ENCODE measurements at places on chromosomes 4 and X.

GRCh38 chrX:117835034-117835433, 281.6 kb downstream of the KLHL13 start:
- DNase-seq = no peak

GRCh38 chr4:142909908-142910307, 63.8 kb upstream of the INPP4B start:
- no peak for DNase-seq

- no peak for DNase-seq
These were observed 20.3 kb downstream of the P2RY8 start for GRCh38 chrX:1516596-1517104.

GRCh38 chrX:10508891-10509290, 111.5 kb downstream of the MID1 start:
- no peak for DNase-seq

- DNase-seq = no peak
These were observed 10.3 kb downstream of the CYP4V2 start for GRCh38 chr4:186201535-186202230.

GRCh38 chrX:56228914-56229313, 3.2 kb upstream of the KLF8 start:
- DNase-seq = peak; percentile 4

DNA sequence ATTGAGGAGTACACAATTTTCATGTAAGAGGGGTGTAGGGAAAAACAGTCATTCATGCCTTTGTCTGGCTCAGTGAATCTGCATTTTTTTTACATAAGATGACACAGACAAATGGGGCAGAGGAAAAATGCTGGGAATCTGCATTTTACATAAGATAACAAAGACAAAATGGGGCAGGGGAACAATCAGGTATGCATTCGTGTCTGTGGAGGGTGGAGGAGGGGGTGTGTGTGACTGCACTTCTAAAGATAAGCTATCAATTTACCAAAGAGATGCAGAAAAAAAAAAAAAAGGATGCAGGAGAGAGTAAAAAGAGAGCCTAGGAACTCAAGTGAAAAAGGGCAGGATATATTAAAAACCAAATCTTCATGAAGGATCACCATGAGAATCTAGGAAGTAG, 637.4 kb downstream of the ZNF674 start:
- DNase-seq = no peak

DNA sequence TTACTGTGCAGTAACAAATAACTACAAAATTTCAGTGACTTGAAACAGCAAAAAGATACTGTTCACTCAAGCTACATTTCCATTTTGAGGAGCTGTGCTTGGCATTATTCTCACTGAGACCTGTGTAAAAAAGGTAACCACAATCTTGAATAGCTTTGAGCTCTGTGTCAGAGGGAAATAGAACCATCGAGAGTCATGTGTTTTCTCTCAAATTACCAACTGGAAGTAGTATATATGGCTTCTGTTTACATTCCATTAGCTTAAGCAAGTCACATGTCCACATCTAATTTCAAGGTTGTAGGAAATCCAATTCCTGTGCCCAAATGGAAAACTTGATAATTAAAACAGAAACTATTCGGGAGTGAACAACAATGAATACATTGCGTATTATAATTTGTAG, 82.9 kb upstream of the BANK1 start:
- DNase-seq = no peak

- no peak for DNase-seq
These were observed 336.9 kb upstream of the NR3C2 start for GRCh38 chr4:148778980-148779675.

- DNase-seq = no peak
These were observed 218.7 kb upstream of the HS3ST1 start for GRCh38 chr4:11647433-11647832.

DNA sequence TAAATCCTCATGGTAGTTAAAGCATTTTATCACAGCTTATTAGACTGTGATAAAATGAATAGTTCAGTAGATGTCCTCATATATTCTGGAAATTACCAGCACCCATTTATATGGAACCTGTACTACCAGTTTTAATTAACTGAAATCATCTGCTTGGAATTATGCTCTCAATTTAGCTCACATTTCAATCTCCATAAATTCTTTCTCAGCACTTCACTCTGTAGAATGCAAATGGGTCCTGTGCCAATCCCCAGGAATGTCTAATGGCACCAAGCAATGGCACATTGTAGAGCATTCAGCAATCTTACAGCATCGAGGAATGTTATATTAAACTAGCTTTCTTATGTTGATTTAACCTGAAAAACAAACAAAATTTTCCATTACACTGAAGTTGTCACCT, 355.1 kb downstream of the PDHA2 start:
- no peak for DNase-seq

DNA sequence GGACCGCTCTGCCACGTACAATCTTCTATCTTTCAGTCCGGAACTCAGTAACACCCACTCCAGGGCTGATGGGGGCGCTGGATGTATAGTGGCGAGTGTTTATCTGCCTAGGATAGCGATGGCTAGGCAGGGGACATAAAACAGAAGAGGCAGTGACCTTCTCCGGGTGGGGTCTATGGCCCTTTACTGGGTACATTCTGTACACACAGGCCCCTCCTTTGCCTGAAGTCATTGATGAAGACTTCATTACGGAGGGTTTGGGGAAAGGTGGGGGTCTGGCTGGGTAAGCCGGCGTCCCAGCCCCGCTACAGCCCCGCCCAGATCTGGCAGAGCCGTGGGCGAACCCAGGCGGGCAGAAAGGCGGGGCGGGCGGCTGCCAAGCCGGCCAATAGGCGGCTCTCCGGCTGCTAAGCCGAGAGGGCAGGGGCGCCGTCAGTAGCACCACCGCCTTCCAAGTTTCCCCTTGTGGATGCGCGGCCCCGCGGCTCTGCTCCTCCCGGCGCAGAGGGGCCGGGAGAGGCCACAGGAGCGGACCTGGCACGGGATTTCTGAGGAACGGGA, at the start of gene CHST7:
Gene CHST7 (plus strand): TSS at position 435 of the 561 bp plus-strand sequence. CDS start 167 bp downstream, outside the sequence.
- peak; percentile 24 for DNase-seq

DNA sequence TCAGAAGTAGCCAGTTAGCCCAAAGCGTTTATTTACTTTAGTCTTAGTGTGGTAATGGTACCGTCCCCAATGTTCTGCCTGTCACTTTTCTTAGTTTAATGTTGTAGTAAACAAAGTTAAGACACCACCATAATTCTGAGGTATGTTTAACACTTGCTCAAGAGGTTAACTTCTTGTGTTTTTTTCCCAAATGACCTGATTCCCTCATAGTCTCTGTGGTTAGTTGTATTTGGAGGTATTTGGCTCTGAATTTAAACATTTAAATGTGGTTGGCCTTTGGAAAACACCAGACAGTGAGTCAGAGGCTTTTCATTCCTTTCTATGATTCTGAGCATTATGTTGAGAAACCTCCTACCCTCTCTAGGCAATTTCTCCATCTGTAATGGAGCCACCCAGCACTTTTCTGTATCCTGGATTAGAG, 47.9 kb downstream of the CXCL1 start:
- DNase-seq = no peak

DNA sequence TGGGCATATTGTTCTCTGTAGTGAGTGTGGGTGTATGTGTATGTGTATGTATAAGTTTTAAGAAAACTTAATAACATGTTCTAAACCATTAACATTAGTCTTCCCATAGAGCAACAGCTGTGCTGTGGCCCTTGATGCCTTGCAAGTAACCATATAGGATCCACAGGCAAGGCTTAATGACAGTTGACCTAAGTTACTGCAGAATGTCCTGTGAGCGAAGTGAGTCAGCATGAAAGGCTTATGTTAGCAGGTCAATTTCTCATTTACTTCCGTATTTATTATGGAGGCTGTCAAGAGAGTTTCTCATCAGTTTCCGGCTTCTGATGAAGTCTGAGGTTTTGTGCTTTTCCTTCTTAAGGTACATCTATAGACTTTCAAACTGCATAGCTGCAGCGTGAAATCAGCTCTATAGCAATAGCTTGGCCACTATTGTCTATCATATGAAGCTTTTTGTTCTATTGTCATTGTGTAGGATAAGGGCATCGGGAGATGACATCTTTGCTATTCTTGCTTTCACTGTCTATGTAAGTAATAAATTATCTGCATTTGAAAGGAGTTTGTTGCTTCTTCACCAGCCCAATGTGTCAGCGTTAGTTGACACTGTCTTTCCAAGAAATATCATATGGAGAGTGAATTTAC, 1153.4 kb upstream of the AGA start:
- no peak for DNase-seq

GRCh38 chrX:19728915-19729314, 158.5 kb downstream of the SH3KBP1 start:
- no peak for DNase-seq

DNA sequence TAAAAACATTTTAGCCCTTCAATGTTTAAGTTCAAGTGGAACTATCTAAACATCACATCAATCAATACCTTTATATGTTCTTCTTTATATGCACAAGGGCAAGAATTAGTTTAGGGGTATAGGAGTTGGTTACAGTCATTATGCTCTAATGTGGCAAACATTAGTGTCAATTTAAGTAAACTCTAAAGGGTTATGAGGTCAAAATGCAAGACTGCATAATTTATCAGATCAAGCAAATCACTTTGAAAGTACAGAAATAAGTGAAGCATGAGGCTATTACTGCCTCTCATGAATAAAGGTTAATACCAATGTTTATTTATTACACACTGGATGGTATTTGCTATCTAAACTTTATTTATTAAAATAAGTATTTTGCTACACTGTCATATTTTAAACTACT, 59.7 kb downstream of the MAB21L2 start:
- DNase-seq = no peak

GRCh38 chr4:146398404-146398803, 123.3 kb downstream of the SLC10A7 start:
- DNase-seq = no peak

DNA sequence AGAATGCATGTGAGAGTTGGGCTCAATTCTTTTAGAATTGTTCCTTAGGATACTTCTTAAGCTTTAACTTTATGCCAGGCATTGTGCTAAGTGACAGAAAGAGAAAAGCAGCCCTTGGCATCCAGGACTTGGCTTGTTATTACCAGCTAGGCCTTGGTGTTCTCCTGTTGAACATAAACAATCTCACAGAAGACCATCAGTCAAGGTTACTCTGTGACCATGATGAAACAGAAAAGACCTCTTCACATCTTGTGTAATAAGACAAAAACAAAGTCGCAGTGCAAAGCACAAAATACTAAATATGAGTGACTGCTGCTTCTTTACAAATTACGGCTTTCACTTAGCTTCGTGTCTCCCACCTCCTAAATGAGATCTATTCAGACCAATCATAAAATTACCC, 71.6 kb downstream of the CHIC2 start:
- no peak for DNase-seq

GRCh38 chr4:143692241-143692640, 8.2 kb downstream of the FREM3 start:
- no peak for DNase-seq

DNA sequence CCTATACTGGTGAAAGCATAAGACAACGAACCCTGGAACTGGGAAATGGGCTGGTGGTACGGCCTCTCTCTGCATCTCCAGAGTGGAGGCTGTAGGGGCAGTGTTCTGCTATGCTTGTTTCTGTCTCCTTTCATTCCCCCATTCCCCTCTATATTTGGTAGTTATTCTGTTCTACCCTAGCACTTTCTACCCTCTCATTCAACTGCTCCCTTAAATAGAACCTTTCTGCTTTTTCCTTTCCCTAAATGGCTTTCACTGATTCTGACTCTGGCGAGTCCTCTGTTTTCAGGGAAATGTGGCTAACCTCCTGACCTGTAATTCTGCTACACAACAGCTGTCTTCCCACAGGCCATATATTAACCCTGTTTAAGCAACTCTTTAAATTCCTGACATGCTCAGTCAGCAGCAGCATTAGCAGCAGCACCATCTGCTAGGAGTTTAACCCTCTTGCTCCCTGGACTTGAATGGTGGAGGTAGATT, 94.2 kb downstream of the CXCL13 start:
- DNase-seq = no peak

DNA sequence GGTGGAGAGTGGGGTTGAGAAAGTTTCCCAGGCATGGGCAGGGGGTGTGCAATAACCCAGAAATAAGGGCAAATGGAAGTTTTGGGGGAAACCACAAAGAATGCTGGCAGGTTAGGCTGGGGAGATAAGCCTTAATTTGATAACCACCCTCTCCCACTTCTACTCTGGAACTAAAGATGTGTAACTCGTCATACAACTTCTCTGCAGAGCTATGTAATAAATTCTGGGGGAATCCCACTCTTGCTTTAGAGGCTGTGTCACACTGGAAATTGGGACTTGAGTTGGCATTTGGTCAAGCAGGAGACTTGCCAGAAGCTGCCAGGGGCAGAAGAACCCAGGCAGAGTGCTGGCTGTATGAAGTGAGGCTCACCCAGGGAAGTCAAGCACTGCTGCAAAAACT, 170.9 kb upstream of the CPEB2 start:
- peak; percentile 37 for DNase-seq

- peak; percentile 69 for DNase-seq
These were observed 160.5 kb downstream of the ZNF518B start for GRCh38 chr4:10296730-10297129.

GRCh38 chrX:6456196-6456595, 78.7 kb downstream of the VCX3A start:
- DNase-seq = no peak

DNA sequence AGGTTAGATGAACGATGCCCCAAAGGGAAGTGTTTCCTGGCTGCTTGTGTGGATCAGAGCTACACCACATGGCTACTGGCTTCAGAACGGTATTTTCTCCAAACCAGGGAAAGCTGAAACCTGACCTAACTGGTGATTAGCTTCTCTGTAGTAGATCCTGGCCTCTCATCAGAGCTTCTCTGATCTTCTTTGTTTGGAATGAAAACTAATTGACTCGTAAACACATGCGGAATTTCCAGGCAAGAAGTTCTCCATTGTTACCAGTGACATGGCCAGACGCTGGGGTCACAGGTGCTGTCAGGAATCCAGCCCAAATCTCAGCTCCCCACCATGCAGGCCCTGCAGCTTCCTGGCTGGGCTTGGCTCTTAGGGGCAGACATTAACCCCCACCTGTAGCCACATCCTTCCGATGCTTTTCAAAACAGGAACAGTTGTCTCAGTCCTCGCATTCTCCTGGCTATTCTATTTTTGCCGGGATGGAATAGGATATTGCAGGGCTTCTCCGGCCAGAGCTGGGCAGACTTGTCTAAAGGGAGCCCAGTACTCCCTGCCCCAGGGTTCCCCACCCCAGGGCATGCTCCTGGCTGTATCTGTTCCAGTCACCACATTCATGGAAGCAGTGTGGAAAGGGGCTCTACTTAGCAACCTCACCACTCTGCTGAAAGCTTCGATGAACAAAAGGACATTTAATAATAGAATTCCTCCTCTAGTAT, 305.4 kb upstream of the F9 start:
- DNase-seq = no peak

DNA sequence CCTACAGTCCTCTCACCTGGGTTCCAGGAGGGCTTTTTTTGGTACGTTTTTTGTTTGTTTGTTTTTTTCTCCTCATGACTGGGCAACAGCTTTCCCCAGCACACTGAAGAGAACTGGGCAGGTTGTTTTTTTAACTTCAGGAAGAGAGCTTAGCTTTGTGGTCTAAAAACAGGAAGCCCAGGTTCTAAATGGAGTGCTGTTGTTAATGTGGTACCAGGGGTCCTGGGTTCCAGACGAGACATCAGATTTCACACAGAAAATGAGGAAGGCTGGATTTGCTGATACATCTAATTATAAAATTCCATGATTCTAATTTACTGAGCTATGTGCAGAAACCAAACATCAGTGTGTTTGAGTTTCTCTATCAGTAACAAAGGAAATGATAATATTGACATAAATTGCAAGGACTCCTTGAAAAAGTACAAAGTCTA, 4.2 kb downstream of the MYOZ2 start:
- no peak for DNase-seq

- DNase-seq = no peak
These were observed 102.2 kb downstream of the PTCHD1 start for GRCh38 chrX:23436875-23437274.

- DNase-seq = no peak
These were observed 543.0 kb downstream of the SPRY1 start for GRCh38 chr4:123939621-123940020.

GRCh38 chr4:73690051-73690738, 50.2 kb upstream of the CXCL8 start:
- no peak for DNase-seq
